T-cell (primary cell): ENCODE measurements at places on chromosomes 7 and 10. TPM values are rescaled to one million over a fixed set of nuclear protein-coding genes. Genes with fewer than 3 reads are reported as not detected.

GRCh38 chr7:44961844-44962482 lies 16.9 kb downstream of the MYO1G start:
- no peak for DNase-seq

GRCh38 chr7:41878309-41879295 lies 175.7 kb upstream of the INHBA start:
- no peak for DNase-seq

DNA sequence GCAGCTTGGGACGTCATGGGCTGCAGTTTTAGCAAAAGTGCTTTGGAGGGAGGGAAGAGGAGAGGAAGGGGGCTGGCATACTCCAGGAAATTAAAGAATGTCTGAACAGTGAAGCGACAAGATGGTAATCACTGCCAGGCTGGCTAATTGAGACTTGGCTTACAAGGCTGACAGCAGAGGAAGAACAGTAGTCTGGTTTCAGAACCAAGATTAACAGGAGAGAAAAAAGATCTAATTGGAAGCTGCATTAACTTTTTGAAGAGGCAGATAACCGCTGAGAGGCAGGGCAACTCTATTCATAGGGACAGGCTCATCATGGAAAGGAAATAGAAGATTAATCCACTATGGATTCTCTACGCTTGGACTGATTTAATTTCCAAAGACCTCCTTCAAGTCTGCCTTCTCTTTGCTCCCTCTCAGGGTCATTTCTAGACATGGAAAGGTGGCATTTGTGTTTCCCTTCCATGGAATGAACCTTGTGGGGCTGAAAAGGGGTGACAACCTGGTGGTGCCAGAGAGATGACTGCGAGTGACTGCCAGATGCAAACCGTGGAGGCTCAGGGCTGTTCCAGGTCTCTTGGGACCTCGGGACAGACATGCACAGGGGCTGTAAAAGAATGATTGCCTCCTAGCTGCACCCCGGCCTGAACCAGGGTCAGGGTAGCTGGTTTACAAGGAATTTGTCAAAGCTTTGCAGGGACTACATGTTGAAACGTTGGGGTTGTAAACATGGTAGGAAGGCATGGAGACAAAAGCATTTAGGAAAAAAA lies 210.2 kb upstream of the NPY start:
- DNase-seq = no peak

GRCh38 chr7:1939434-1940401 lies 269.6 kb downstream of the ELFN1 start:
- DNase-seq = peak; percentile 32

DNA sequence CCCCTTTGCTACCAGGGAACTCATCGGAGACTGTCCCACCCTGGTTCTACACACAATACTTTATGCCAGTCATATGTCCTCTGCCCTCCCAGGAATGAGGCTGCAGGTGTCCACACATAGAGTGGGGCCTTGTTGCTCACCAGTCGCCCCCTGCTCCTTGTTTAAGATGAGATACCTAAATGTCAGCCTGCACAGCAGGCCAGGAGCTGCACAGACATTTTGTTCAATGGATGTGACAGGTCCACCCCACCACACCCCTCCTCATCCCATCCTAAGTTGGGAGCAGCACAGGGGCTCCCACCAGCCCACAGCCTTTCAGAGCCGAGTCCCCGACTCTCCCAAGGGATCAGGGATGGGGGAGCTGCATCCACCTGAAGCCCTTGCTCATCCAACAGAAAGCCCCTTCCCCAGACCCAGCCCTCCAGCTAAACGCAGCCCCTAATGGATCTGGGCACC lies 6.2 kb upstream of the GRID1 start:
- no peak for DNase-seq

DNA sequence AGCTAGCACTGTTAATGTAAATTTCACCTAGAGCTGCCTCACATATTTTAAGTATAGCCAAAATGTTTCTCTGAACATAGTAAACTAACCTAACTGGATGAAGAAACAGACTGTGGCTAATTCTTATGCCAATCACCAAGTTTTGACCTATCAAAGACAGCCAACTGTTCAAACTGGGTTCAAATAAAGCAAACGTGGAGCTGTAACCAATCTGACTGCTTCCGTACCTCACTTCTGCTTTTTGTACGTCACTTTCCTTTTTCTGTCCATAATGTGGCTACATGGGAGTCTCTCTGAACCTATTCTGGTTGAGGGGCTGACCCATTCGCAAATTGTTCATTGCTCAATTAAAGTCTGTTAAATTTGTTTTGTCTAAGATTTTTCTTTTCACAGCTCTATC lies 66.3 kb upstream of the ETV1 start:
- no peak for DNase-seq

- DNase-seq = no peak
Observed at GRCh38 chr7:95441042-95441823, 6.4 kb upstream of the PON2 start.

DNA sequence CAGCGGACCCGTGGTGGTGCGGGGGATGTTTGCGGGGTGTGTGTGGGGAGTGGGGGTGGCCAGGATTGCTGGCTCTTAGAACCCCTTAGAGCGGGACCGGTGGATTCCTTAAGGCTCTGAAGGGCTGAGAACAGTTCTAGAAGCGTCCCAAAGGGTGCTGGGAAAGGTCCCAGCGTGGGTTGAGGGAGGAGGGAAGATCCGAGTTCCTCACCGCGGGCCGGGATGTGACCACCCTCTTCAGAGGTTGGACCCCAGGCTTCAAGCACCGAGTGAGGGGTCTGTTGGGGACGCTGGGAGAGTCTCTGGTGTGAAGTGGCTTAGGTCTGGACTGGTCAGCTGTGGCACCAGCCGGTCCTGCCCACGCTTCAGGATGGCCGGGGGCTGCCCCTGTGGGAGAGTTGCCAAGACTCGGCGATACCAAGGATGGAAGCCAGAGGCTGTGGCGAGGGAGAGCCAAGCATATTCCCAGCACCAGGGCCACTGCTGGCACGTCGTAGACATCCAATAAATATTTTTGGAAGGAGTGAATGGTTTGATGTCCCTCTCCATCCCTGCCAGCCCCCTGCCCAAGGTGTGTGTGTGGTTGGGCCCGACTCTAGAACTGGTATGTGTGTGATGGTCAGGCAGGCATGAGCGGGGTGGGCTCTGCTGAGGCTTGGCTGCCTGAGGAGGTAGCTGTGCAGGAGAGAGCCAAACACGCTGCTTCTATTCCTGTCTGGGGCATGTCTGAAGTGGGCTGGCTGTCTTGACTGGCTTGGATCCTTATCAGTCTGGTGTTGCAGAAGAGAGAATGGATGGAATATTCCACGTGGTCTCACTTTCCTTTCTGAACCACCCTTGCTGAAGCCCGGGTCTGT lies 19.2 kb downstream of the ZNF775 start:
- no peak for DNase-seq

- no peak for DNase-seq
Observed at GRCh38 chr10:77220150-77220549, 417.5 kb downstream of the KCNMA1 start.

GRCh38 chr10:96656839-96657238 lies 63.5 kb downstream of the PIK3AP1 start:
- no peak for DNase-seq

DNA sequence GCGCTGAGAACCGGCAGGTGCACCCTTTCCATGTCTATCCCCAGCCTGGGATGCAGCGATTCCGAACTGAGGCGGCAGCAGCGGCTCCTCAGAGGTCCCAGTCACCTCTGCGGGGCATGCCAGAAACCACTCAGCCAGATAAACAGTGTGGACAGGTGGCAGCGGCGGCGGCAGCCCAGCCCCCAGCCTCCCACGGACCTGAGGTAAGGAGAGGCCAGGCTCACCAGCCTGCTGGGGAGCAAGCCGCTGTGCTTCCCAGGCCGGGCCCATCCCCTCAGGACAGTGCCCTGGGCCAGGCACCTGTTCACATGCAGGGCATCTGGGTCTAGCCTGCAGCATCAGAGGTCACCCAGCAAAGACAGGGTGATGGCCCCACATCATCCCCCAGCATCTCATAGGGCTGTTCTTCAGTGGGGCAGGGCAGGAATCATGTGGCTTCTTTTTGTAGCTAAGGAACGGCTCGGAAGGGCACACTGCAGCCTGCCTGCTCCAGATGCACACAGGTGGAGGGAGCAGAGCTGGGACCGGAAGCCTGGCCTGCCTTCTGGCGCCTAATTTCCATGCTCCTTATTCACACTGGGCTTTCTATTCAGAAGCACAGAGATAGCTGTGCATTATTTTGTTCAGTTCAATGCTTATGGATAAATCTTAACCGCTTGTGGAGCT lies 18.9 kb downstream of the BAG3 start:
- no peak for DNase-seq

- DNase-seq = no peak
Observed at GRCh38 chr7:81694711-81695110, 75.1 kb downstream of the HGF start.

DNA sequence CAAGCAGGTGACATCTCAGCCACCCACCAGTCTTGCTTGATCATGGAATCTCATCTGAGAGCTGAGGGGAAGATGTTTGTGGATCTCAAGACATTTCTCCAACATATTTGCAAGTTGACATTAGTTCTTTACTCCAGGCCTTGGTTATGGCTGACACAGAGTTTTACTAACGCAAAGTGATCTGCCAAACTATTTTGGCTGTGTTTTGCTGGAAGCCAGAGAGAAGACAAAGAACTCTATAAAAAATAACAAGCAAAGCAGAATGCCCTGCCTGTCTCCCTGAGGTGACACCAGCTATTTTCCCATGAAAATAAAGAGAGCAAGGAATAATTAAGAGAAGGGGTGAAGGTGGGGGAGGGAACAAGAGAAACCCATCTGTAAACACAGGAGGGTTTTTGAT lies 286.4 kb downstream of the WDR11 start:
- DNase-seq = no peak

- DNase-seq = no peak
Observed at GRCh38 chr7:98276241-98276761, 5.2 kb upstream of the BRI3 start.

- DNase-seq = no peak
Observed at GRCh38 chr10:22339761-22340328, 5.5 kb upstream of the SPAG6 start.

GRCh38 chr7:145082366-145083161 lies 246.7 kb upstream of the TPK1 start:
- no peak for DNase-seq

- DNase-seq = no peak
Observed at GRCh38 chr10:121250995-121251764, 347.1 kb downstream of the FGFR2 start.

DNA sequence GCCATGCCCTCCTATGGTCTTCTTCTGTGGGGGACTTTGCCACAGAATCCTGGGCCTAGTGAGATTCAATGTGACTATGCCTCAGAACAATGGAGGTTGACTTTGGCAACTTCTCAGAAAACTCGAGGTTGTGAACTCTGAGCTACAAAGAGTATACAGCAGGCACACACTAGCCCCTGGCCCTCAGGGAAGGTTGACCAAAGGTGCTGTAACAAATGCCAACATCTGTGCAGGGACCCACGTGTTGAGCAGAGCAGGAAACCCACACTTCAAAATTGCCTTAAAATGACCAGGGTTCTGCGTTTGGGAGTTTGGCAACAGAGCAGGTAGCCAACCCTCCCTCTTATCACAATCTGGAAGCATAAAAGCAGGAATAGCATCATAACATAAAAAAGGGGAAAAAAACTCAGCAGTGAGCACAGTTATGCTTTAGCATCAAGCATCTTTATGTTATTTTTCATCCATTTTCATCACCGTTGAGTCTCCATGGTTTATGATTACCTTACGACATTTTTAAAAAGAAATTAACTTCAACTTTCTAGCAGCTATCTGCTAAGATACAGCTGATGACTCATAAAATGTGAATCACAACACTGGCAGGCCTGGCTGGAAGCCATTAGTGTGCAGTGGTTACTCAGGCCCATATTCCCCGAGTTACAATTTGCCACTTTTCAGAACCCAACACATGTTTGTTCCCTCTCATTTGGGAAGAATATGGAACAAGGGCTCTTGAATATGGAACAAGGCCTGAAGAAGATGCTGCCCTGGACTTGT lies 11.1 kb downstream of the PRLHR start:
- no peak for DNase-seq

- DNase-seq = no peak
Observed at GRCh38 chr7:151660141-151660540, 140.4 kb upstream of the RHEB start.

GRCh38 chr7:127251465-127252376 lies 1.0 kb downstream of the GRM8 start:
- no peak for DNase-seq

GRCh38 chr10:71204746-71205145 lies 7.6 kb upstream of the UNC5B start:
- DNase-seq = no peak

DNA sequence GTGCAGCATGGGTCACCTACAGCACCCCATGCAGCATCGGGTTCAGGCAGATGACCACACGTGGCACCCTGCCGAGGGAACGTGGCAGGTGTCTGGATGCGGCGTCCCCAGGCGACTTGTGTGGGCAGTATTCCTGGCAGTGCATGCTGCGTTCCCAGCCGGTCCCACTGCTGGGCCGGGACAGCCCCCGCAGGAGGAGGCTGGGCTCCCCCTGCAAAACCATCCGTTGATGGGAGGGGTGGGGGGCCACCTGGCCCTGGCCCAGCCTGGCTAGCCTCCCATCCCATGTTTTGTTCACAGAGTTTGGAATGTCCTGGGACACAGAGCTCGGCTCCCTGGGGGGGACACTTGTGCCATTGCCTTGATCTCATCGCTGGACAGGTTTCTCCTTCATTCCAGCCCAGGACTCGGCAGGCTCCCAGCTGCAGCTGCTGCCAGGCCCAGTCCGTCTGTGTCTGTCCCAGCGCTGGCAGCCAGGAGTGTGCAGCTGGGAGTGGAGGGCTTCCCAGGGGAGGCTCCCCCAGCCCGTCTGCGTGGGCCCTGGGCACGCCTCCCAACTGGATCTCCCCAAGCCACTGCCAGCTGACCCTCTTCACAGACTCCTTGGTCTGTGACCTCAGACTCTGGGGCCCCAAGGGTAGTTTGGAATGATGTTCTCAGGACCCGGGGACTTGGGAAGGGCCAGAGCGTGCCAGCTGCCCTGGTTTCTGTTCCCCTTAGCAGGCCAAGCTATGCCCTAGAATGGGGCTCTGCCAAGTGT lies 32.6 kb downstream of the TMEM270 start:
- DNase-seq = no peak

Gene STEAP1B
- total RNA-seq = 0.44 TPM

Gene ENKUR
- total RNA-seq = 0.48 TPM

Gene EVX1
- not detected for total RNA-seq

Gene HERC4
- total RNA-seq = 70.3 TPM

Gene CYP3A5
- total RNA-seq = not detected

Gene DPP6
- total RNA-seq = not detected

Gene TEX36
- total RNA-seq = not detected

Gene AKR1D1
- not detected for total RNA-seq

Gene RBM17
- 124 TPM for total RNA-seq
